Activated naive CD8-positive, alpha-beta T cell treated with anti-CD3 and anti-CD28 coated beads, Interleukin-2, amount 50 U/mL, for 16 hours (primary cell): ENCODE measurements at places on chromosomes 11 and 22.
A peak's percentile ranks its signal among the peaks of the same experiment; 100 is the strongest.

DNA sequence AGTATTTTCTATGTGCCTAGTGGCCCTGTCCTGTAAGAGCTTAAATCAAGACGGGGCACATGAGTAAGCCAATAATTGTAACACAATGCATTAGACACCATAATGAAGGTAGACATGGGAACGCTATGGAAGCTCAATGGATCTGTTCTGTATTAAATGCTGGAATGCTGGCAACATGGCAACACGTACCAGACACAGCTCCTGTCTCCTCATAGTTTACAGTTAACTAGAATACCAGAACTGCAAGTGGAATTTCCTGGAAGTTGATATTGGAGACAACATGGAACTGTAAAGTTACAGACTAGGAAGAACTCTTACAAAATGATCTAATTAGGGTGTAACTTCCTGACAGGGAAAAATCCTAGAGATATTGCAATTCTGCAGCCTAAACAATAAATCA is 12.4 kb downstream of the P4HA3 start:
- DNase-seq, result no peak

DNA sequence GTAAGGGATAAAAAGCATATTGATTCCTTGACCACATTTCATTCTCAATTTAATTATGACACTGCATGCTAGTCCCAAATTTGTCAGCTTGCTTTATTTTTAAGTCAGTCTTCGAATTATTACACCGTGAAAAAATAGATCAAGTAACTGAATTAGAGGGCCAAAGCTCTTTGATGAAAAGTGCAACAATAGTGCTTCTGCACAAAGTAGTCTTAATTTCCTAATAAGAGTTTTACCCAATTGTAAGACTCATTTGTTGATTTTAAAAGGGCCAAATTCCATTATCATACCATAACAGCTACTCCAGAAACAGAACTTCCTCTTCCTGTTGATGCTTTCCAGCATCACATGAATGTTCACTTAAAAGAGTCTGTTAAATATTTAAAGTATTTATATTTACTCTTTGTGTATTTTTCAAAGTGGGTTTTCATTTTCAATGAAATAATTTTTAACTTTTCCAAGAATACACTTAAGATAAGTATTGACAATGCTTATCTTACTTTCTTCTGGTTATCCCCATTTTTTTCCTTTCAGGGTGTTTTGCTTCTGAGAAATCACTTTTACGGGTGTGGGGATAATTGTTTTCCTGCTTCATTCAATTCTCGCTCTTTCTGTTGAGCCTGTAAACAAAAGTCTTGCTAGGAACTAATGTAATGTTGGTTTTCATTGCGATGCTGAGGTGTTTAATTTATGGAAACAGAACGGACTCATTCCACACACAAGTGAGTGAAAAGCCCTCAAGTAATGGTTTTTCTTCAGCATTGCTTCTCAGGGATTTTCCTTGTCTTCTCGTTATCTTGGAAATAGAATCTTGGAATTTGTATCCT is 2.1 kb downstream of the ARHGEF12 start:
- no peak for DNase-seq

- no peak for DNase-seq
These were observed 46.1 kb downstream of the ENTHD1 start for GRCh38 chr22:39847477-39847876.

DNA sequence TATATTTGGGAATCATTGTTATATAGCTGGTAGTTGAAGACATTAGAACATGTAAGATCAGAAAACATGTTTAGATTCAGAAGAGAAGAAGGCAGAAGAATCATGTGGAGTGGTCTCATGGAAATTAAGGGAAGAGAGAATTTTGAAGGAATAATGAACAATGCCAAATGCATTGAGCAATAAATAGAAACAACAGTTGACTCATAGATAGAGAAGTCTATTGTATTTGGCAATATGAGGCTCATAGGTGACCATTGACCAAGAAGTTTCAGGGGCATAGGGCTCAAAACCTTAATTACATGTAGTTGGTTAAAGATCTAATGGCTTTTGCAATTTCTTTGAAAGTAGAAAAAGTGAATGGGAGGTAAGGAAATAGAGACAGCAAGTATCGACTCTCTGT is 123.9 kb downstream of the PAX6 start:
- no peak for DNase-seq

- DNase-seq, result no peak
These were observed 27.7 kb downstream of the EMID1 start for GRCh38 chr22:29233277-29233877.

DNA sequence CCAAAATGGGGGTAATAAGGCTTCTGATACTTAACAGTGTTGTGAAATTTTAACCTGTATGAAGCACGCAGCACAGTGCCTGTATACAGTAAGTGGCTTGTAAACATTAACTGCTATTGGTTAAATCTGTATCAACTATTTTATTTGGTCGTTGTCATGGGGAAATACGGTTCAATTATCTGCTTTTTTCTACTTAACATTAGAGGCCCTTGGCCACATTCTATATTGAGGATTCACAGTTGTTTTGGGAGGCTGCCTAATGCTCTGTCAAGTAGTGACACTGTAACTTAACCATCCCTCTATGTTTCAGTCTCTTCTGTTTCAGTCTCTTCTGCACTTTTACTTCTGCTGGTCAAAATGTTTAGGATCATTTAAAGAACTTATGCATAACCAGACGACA is 95.6 kb downstream of the LDLRAD3 start:
- DNase-seq, result no peak

- DNase-seq, result peak; percentile 39
These were observed at the start of gene LRRC74B for GRCh38 chr22:21045585-21046294. LRRC74B (plus strand) TSS chr22:21045946; CDS start chr22:21045987, 41 bp downstream.
